ENCODE measurements at places on chromosomes 6 and 20.
A peak's percentile ranks its signal among the peaks of the same experiment; 100 is the strongest.

GRCh38 chr6:156306531-156306930 lies 470.6 kb upstream of the ARID1B start:
- DNase-seq, result no peak

GRCh38 chr6:134178161-134179044 lies 126.0 kb upstream of the SLC2A12 start:
- peak; percentile 92 for DNase-seq

GRCh38 chr20:11891077-11891775 lies 26.5 kb upstream of the BTBD3 start:
- DNase-seq, result no peak

- DNase-seq, result peak; percentile 99
Measured at GRCh38 chr20:35616465-35617396, 1.1 kb downstream of the SPAG4 start.

DNA sequence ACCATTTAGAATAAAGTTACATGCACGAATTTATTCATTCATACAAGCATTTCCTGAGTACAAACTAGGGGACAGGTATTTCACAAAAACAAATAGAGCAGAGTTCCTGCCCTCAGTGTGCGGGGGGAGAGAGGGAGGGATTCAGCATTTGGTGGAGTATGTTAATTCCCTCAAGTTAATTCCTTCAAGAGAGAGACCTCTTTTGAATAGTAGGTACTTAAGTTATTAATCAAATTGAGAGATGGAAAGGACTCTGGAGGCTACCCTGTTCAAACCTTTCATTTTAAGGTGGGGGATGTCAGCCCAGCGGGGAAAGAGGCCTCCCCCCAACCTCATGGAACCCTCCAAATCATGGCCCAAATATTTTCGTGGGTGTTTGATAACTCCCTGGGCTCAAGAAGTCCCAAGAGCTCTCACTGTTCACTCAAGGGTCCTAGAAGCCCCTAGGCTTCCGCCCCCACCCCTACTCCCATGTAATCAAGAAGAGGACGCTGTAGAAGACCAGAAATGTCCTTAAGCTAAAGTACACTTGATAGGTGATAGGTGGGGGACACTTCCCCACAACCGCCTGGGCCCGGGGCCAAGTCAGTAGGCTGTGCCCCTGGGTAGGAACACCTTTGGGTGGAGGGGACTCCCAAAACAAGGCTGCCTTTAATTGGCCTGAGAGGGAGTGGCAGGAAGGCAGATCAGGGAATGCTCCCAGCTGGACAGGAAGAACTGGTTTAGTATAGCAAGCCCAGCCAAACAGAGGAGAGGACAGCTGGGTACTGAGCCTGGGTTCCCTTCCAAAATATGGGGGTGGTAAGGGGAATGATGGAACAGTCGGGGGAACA lies 2.9 kb downstream of the SDC4 start:
- no peak for DNase-seq

- DNase-seq, result no peak
Measured at GRCh38 chr6:117167520-117168271, 97.7 kb upstream of the VGLL2 start.

GRCh38 chr6:139154881-139155547 lies 20.1 kb downstream of the HECA start:
- no peak for DNase-seq

DNA sequence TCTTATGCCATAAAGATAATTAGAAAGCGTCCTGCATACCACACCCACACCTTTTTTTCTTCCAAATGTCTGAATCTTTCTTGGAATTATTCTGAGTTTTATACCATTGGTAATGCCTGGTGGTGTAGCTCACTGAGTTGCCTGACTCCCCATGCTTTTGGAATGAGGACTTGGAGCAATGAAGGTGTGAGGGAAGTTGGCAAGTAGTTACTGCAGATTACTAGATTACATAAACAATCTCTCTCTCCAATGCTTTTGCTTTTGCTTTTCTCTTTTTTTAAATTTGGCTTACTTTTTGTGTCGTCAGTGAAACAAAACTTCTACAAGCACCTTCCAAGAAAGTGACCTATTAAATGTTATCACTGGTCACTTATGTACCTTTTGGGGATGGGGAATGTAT lies 406.1 kb upstream of the SOX4 start:
- DNase-seq, result no peak

DNA sequence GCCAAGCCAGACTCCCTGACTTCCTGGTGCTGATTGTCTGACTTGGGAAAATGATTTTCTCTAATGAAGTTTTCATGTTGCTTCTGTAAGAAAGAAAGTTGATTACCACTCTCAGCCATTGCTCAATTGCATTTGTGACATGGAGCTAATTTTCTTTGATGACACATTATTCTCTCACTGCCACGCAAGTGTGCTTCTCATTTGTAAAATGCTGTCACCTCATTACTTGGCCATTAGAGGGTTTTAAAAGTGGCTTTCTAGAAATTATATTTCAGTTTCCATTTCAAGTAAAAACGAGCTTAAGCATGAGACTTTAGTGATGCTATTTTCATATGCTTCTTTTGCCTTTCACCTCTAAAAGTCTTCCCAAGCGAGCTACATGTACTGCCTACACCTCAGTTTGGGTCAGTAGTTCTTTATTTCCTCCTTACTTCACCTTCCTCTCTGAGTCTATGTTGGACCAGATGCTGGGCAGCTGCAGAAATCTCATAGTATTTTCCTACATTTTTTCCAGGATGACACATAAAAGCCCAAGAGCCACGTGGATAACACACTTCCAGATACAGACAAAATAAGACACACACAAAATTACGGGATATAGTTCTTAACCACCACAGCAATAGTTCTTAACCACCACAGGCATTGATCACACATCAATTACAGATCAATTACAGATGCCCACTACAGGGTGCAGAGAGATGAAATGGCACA lies 6.3 kb upstream of the FAM210B start:
- DNase-seq, result no peak

DNA sequence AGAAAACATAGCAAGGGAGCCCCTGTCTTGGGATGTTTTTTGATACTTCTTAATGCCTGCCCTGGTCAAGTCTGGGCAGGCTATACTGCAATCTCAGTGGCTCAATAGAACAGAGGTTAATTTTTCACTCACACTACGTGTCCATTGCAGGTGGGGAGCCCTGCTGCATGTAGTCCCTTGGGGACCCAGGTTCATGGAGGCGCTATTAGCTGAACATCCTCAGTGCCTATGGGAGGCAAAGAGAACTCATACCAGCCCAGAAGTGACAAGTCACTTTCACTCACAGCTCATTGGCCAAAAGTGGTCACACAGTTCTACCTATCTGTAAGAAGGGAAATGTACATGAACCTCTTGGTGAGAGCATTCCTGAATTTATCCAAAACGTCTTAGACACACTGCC lies 23.2 kb downstream of the CGA start:
- DNase-seq, result no peak

- DNase-seq, result no peak
Measured at GRCh38 chr20:46365487-46366220, 40.8 kb downstream of the ELMO2 start.

DNA sequence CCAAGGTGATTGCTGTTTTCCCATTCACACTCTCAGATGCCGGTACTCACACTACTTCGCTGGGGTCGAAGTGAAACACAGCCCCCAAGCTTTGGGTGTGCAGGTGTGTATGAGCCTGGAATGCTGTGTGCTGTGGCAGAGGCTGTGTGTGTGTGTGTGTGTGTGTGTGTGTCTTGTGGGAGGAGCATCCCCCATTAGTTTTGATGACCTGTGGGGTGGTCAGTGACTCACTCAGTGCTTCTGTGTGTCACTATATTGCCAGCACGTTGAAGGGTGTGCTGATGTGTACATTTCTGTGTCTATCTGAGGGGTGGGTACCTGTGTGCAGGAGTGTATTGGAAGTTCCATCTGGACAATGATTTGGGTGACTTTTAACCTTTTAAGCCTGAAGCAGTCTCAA lies 5.0 kb upstream of the SLC12A5 start:
- no peak for DNase-seq

DNA sequence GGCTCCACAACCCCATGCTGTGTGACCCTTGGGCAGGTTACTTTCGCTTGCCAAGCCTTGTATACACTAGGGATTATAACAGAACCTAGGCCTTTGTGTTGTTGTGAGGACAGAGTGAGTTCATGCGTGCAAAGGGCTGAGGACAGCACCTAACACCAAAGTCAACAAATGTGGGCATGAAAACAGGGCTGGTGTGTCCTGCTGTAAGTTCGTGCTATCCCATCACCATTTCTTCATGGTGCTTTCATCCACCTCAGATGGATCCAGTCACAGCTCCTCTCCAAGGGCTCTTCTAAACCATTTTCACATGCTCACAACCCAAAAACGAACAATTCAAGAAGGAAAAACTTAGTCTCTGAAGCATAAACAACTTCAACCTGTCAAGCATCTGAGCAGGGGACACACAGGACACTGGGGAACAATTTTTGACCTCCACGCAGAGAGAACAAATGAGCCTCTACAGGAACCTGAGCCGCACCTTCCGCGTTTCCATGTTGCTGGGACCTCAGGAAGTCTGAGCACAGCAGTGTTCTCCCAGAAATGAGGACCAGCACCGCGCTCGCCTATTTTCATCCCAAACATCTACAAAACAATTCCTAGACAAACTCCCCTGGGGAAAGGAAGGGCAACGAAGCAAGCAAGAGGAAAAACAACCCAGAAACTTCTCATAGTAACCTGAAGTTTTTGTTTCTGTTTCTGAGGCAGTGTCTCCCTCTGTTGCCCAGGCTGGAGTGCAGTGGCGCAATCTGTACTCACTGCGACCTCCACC lies 3.1 kb downstream of the LRP11 start:
- DNase-seq, result no peak

DNA sequence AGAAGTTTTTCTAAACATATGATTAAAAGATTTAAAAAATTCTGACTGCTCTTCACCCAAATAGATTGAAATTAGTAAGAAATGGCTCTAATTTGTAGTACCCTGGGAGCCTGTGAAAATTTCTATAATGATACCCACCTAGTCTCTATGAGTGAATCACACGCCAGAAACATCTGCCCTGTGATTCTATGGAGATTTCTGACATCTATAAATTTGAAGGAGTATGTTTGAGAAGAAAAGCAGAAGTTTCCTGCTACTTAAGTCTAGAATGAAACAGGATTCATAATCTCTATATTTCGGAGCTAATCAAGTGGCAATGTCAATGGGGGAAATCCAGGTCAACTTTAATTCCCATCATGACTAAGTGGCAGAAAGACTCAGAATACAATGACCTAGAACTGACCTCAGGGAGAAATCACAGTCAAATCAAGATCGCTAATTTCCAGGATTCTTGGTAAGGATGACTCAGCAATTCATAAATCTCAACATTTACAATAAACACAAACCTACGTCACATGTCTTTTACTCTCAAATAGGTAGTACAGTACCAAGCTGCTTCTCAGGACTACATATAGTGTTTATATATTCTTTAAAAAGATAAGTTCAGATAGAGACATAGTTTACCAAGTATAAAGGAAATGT lies 186.2 kb upstream of the TNFAIP3 start:
- DNase-seq, result peak; percentile 40

- DNase-seq, result no peak
Measured at GRCh38 chr6:93624408-93624807, 205.0 kb upstream of the EPHA7 start.

DNA sequence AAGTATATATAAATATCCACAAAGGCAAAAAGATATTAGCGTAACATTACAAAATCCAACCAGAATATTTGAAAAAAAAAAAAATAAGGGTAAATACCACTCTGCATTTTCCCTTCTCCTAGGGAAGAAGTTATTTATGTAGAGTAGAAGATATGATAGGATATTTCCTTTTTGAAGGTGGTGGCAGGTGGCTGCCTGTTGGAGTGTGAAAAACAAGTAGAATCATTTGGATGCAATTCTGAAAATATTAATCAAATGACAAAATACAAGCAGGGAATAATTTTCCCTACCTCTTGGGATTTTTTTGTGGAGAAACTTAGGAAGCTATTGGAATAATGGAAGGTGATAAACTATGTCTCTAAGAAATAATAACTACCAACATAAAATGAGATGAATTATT lies 62.5 kb upstream of the OGFRL1 start:
- no peak for DNase-seq

DNA sequence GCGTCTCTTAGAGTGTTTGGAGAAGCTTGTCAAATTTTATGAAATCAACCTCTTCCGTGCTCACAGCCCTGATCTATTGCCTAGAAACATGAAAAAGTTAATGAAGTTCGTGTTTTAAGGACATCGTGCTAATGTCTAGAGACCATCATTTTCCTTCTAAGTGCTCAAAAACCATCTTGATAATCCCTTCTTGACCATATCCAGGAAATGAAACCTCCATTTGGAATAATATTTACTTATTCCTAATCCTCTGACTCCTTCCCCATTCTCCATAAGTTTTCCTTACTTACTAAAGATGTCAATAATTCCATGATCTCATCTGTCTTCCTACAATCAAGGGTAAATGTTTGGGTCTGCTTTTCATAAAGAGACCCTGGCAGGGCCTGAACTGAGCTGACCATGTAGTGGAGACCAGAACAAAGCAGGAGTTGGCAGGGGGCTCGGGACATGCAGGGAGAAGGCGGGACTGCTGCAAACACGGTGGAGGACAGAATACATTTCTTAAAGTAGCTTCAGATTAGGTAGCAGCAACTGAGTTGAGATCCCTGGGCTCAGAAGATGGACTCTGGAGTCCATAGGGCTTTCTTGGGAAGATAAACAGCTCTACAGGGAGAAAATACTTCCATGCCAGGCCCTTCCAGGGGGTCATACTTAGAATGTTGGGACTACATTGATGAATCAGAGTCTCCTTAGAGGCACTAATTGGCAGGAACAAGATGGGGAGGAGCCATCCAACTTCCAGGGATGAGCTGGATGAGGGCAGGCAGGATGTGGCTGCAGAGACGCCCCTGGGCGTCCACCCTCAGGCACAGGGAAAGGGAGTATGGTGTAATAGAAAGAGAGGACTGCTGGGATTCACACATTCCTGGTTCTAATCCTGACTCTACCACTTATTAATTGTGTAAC lies 100.7 kb downstream of the RIN2 start:
- no peak for DNase-seq

GRCh38 chr20:61186771-61187472 lies 65.1 kb upstream of the CDH4 start:
- DNase-seq, result no peak

- DNase-seq, result no peak
Measured at GRCh38 chr6:43835872-43836419, 65.9 kb downstream of the VEGFA start.

- peak; percentile 36 for DNase-seq
Measured at GRCh38 chr6:15308435-15309213, 62.8 kb downstream of the JARID2 start.

GRCh38 chr6:42026540-42026939 lies 23.8 kb upstream of the TAF8 start:
- no peak for DNase-seq

GRCh38 chr6:83384751-83385150 lies 46.1 kb downstream of the ME1 start:
- DNase-seq, result no peak

- DNase-seq, result no peak
Measured at GRCh38 chr20:63500902-63501817, 2.3 kb upstream of the EEF1A2 start.

Measured in pulmonary artery endothelial cell (primary cell).